ENCODE measurements at places on chromosomes 6 and 20.

- no peak for DNase-seq
These were observed 264.8 kb downstream of the SLC35F1 start for GRCh38 chr6:118171852-118172251.

- no peak for DNase-seq
These were observed 90.7 kb downstream of the TRERF1 start for GRCh38 chr6:42361036-42361435.

DNA sequence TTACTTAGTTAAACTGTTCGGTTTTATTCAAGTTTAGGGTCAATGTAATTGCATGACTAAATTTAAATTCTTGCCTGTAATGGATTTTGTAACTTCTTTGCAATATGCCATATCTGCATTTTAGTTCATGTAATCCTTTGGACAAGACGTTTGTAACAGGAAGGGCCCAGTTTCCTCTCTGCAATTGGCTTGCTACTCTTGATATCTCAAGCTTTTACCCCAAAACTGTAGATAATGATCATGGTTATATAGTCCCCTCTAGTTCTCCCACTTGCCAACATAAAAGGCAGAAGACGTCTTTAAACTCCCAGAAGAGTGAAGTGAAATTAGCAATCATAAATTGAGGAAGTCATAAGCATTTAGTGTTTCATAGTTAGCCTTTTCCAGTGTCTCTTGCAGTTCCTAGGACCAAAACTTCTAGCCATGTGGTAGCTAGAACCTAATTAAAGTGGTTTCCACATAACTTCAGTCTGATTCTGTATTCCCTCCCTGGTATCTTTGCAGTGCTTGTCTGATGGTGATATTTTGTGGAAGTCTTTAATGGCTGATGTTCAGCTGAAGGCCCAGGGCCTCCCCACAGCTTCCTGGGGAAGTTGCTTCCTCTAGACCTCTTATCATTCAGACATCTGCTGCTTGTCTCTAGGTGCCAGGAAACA, 117.8 kb upstream of the SUPT3H start:
- no peak for DNase-seq

GRCh38 chr6:141041596-141042087, 1091.1 kb upstream of the GJE1 start:
- no peak for DNase-seq

DNA sequence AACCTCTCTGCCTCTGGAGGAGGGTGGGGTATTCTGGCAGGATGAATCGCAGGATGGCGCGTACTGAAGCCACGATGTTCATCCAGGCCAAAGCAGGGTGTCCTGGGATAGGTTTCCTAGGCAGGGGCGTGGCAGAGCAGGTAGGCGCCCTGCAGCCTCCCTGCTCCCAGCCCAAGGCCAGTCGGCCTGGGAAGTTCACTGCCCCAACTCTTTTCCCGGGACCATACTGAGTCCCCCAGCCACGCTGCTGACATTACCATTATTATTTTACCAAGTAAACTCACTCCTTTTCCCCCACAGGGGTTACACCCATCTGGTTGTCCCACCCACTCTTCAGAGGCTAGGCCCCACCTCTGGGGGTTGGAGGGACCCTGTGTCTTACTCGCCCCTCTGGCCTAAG, 21.8 kb downstream of the SDCBP2 start:
- no peak for DNase-seq

- peak; percentile 25 for DNase-seq
These were observed 28.7 kb downstream of the CFAP206 start for GRCh38 chr6:87436435-87436834.

DNA sequence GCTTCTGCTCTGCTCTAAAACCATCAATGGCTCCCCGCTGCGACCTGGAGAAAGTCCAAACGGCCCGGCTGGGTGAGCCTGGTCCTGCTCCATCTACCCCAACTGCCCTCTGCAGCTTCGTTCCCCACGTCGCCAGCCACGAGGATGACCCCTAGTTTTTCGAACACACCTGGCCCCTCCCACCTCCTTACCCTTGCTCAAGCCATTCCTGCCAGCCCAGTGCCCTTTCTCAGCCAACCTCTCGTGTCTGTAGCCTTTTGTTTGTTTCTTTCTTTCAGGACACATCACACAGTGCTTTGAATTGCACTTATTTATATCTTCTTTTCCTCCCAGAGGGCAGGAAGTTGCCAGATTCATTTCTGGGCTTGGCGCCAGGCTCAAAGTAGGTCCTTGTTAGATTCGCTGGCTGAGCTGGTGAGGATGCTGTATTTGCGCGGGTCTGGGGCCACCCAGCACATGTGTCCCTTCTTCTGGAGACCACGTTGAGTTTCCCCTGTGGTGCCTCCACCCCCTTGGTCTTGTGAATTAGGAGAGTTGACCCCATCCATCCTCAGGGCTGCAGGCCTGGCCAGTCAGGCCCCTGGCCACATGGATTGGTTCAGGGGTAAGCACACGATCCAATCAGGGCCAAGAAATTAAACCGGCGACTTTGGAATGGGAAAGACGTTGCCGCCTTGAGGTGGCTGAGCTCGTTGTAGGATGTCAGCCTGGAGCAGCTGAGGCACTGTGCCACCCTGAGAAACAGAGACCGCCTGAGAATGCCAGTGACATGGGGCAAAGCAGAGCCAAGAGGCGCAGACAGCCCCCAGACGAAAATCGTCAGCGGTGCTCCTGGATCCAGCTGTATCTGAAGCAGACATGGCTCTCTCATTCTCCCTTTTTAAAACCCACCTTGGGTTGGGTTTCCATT, 156.0 kb downstream of the CEBPB start:
- no peak for DNase-seq

DNA sequence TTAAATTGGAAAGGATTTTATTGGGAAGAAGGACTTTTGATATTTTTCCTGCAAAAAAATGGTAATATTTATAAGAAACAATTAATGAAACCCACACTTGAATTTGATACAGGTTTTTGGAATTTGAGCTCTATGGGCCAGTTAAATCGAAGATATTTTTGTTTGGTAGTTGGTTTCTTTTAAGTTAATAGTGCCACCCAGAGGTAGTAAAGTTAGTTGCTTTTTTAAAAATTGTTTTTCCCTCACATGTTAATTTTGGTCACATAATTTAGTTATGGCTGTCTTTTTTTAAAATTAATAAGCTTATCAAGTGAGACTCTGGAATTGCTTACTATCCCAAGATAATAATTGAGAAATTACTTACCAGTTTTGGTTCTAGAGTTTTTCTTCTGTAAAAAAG, 7.1 kb downstream of the PRIM2 start:
- no peak for DNase-seq
